NCI-H226 (cell line): ENCODE measurements at places on chromosomes 12 and 14.
A peak's percentile ranks its signal among the peaks of the same experiment; 100 is the strongest.

DNA sequence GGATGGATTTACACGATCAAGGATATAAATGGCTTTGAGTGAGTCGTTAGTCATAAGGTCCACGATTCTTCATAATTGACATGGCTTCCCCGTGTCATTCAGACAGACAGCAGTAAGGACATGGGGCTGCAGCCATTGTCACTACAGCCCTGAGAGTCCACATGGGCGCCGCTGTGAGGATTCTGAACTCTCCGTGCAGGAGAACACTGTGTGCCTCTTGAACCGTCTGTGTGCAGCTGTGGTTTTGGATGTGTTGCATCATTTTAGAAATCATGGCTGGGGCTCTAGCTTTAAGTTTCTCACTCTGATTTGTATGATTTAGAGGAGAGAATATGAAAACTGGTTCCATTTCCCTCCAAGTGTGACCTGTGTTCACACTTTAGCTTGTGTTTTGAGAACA, 47.2 kb downstream of the NPAS3 start:
- no peak for DNase-seq

- DNase-seq, result peak; percentile 50
These were observed 9.1 kb downstream of the GPR19 start for GRCh38 chr12:12686925-12687324.

DNA sequence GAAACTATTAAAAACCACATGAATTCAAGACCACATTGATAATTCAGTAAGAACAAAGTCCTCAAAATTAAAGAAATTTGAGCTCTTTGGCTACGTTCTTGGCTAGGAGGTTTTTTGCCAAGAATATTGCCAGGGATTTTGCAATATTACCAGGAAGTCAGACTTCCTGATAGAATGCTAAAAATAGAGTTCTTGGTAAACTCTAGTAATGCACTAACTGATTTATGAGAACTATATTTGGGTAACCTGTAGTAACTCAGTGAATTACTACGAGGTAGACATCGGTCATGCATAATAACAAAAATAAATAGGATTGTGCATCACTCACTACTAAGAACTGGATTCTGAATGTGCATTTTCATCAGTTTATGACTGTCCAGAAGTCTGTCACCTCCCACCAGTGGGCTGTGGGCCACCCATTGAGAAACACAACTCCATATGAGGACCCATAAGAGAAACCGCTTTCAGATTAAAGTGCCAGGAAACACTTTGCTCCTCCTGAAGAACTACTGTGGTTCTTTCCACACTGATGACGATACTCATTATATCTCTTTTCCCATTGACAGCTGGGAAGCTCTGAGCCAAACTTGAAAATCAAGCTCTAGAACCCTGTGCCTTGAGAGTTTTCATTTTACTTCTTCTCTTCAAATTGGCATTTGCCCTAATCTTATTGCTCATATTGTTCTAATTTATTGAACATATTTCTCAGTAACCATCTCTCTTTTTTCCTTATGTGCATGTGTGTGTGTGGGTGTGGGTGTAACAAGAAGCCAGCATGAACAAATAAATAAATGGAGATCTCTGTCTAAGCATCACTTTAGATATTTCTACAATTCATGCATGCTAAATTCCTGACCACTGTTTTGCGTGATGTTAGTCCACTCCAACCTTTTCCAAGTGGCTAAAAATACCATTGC, 116.6 kb downstream of the BCL11B start:
- DNase-seq, result no peak

DNA sequence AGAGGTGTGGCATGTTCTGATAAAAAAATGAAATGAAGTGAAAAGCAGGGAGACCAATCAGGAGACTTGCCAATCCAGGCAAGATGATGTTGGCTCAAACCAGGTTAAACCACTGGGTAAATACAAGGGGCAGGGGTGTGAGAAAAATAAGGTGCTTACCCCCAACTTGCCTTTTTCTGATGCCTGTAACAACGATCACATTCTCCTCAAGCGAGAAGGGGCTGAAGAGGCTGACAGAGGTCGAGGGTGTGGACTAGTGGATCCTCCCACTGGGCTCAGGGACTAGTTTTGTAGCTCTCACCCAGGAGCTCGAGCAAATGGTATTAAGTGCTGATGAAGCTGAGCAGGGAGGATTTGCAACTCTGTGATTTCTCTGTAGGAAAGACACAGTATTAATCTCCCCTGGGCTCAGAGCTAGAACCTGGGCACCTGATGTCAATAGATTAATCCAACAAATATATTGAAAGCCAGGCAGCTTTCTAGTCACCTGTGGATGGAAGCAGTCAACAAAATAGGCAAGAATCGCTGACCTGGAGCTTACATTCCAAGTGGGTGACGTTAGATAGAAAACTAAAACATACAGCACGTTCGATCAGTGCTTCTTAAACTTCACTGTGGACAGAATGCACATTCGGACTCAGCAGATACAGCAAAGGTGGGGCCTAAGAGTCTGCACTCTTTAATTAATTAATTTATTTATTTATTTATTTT, 15.2 kb upstream of the EAPP start:
- DNase-seq, result peak; percentile 51

DNA sequence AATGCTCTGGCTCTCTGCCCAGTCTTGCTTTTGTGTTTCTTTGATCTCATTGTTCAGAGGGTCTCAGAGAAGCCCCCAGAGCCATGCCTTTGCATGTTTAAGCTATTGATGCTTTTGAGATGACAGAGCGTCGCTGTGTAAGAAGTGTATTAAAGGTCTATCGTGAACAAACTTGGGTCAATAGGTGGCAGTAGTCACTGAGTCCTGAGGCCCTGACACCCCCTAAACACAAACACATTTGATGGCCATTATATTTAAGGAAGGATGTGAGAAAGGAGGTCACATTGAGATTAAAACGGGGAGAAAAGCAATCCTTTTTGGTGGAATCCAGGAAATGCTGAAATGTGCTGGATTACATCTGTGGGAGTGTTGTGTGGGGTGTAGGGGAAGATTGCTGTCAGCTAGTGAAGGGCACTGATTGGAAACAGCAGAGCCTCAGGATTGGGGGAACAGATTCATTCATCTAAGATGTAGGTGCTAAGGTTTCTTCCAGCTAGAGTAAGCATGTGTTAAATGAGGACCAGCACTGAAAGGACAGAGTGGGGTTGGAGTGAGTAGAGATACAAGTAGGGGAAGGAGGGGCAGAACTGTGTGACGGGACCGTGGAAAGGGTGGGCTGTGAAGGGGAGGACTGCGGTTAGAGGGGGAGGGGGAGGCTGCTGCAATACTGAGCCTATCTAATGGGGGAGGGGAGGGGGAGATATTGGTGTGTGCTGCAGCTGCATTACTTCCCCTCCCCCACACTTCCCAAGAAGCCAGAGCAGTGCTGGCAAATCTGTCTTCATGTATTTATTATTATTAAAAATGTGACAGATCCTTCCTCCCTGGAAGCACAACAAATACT, 12.7 kb downstream of the NGDN start:
- DNase-seq, result no peak
